Natural killer cell (primary cell): ENCODE measurements at places on chromosomes 2 and 18. TPM values are rescaled to one million over a fixed set of nuclear protein-coding genes. Genes with fewer than 3 reads are reported as not detected.

- H3K36me3 ChIP-seq, result no peaks in the 10 kb centered on the region
- no peak overlapping the region for H3K4me3 ChIP-seq
- H3K27me3 ChIP-seq, result no peaks in the 10 kb centered on the region
- no peak for DNase-seq
- H3K4me1 ChIP-seq, result peaks cover 15% of the 10 kb centered on the region
- H3K27ac ChIP-seq, result no peak overlapping the region
Observed at GRCh38 chr2:84817239-84817655, 63.6 kb downstream of the TRABD2A start.

DNA sequence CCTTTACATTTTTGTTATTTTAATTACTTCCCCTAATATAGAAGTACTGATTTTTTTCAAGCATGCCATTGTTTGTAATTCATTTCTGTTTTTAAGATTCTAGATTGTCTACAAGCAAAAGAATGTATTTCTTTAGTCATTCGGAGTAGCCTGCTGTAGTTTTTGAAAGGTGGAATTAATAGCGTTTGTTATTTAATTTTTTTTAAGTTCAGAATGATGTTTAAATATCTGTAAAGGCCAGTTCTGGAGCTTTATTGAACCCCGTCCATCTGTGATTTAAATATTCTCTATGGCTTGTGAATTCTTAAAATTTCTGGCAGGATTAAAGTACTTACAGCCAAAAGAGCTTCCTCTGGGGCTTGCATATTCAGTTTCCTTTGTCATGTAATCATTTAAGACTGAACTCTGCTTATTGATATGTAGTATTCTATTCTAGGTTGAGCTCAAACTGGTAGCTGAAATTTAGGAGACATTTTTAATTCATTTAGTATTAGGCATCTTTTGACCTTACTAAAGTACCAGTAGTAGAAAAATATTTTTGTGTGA is 5.2 kb downstream of the TGIF1 start:
- H3K4me3 ChIP-seq, result no peak overlapping the region
- peaks cover 18% of the 10 kb centered on the region for H3K36me3 ChIP-seq
- H3K4me1 ChIP-seq, result peaks cover 39% of the 10 kb centered on the region
- H3K27me3 ChIP-seq, result no peaks in the 10 kb centered on the region
- H3K27ac ChIP-seq, result no peak overlapping the region
- DNase-seq, result no peak

GRCh38 chr2:173568054-173568453 is 213.4 kb downstream of the CDCA7 start:
- no peak overlapping the region for H3K4me3 ChIP-seq
- DNase-seq, result no peak
- no peaks in the 10 kb centered on the region for H3K4me1 ChIP-seq
- no peaks in the 10 kb centered on the region for H3K27me3 ChIP-seq
- H3K36me3 ChIP-seq, result no peaks in the 10 kb centered on the region

DNA sequence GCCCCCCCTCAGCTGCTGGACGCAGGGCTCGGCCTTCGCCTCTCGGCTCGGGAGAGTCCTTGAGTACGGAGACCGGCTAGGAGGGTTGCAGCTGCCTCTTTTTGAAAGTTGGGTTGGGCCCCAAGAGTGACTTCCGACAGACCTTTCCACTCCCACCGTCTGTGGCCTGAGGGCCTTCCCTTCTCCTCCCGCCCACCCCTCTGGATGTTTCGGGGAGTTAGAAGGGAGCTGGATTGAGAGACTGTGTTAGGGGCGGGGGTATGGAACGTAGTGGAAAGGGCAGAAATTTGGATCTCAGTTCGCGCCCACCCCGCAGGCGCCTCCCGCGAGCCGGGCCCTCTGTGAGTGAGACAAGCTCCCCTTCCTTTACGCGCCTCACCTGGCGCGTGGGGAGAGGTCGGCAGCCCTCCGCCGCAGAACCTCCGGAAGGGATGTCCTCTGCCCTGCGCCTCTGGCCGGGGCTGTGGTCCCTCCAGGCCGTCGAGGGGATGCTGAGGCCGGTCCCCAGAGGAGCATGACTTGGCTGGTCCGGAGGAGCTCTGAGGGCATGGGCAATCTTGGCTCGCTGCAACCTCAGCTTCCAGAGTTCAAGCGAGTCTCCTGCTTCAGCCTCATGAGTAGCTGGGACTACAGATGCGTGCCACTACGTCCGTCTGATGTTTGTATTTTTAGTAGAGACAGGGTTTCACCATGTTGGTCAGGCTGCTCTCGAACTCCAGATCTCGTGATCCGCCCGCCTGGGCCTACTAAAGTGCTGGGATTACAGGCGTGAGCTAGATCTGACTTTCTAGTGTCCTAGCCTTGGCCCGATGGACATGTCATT is 15.9 kb downstream of the C2orf74 start:
- peaks cover 46% of the 10 kb centered on the region for H3K4me1 ChIP-seq
- H3K4me3 ChIP-seq, result peak overlapping the region; percentile 97
- DNase-seq, result peak; percentile 65
- H3K27ac ChIP-seq, result peak overlapping the region; percentile 94
- no peaks in the 10 kb centered on the region for H3K27me3 ChIP-seq
- peaks cover 27% of the 10 kb centered on the region for H3K36me3 ChIP-seq

DNA sequence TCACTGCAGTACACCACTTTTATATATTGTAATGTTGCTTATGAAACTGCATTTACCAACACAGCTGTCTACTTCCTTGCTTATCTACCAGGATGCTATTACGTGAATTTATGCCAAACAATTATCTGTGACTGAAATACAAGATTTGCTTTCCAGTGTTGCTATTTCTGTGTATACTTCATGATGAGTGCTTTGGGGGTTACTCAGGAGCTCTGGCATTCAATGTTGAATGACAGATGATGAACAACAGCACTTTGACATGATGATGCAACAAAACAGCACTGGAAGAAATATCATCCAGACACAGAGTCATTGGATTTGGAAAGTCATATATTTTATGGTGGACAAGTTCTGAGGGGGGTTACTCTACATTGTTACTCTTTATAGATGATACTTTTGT is 125.8 kb downstream of the NETO1 start:
- no peak overlapping the region for H3K4me3 ChIP-seq
- H3K27me3 ChIP-seq, result no peaks in the 10 kb centered on the region
- no peaks in the 10 kb centered on the region for H3K36me3 ChIP-seq
- DNase-seq, result no peak
- H3K4me1 ChIP-seq, result no peaks in the 10 kb centered on the region

DNA sequence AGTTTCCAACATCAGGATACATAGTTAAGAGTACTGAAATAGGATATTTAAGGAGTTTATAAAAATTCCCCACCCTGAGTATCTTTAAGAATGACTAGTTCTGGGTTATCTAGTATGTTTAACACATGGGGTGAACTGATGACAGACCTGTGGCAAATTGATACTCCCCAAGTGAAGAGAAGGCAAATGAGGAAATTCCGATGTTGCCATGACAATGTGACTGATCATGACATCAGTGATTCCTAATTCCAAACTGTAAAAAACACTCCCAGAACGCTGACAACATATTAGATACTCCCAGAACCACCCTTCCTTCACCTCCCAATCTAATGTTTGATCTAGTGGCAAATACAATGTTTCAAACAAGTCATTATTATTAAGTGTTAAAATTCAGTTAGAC is 77.6 kb downstream of the RBMS1 start:
- DNase-seq, result no peak
- peaks cover 11% of the 10 kb centered on the region for H3K4me1 ChIP-seq
- no peaks in the 10 kb centered on the region for H3K36me3 ChIP-seq
- H3K27me3 ChIP-seq, result no peaks in the 10 kb centered on the region
- no peak overlapping the region for H3K27ac ChIP-seq

DNA sequence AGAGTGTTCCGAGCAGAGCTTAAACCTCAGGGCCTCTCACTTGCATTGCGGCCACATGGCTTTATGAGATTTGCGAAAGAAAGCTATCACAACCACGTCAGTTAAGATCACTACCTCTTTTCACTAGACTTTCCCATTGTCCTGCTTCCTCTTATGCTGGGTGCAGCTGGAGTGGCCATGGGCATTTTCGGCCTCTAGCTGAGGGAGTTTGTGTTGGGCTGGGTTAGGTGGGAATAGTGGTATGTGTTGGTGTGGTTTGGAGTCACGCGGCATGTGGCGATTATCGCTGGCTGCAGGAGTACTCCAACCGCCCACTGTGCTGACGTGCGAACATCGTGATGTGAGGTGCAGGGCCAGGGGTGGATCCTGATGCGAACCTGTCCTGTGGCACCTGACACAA is 27.1 kb downstream of the RALB start:
- DNase-seq, result no peak
- peaks cover 5% of the 10 kb centered on the region for H3K36me3 ChIP-seq
- no peak overlapping the region for H3K4me3 ChIP-seq
- H3K27me3 ChIP-seq, result no peaks in the 10 kb centered on the region
- H3K4me1 ChIP-seq, result no peaks in the 10 kb centered on the region

GRCh38 chr2:137220438-137220993 is 455.2 kb downstream of the THSD7B start:
- H3K27me3 ChIP-seq, result no peaks in the 10 kb centered on the region
- no peaks in the 10 kb centered on the region for H3K4me1 ChIP-seq
- DNase-seq, result no peak
- no peak overlapping the region for H3K4me3 ChIP-seq
- no peak overlapping the region for H3K27ac ChIP-seq

GRCh38 chr18:62632788-62633455 is 82.4 kb upstream of the PHLPP1 start:
- H3K36me3 ChIP-seq, result no peaks in the 10 kb centered on the region
- H3K4me1 ChIP-seq, result no peaks in the 10 kb centered on the region
- no peak for DNase-seq
- H3K27ac ChIP-seq, result no peak overlapping the region

GRCh38 chr18:59988098-59988706 is 88.4 kb downstream of the PMAIP1 start:
- H3K4me1 ChIP-seq, result no peaks in the 10 kb centered on the region
- H3K4me3 ChIP-seq, result no peak overlapping the region
- no peak overlapping the region for H3K27ac ChIP-seq
- no peaks in the 10 kb centered on the region for H3K36me3 ChIP-seq

DNA sequence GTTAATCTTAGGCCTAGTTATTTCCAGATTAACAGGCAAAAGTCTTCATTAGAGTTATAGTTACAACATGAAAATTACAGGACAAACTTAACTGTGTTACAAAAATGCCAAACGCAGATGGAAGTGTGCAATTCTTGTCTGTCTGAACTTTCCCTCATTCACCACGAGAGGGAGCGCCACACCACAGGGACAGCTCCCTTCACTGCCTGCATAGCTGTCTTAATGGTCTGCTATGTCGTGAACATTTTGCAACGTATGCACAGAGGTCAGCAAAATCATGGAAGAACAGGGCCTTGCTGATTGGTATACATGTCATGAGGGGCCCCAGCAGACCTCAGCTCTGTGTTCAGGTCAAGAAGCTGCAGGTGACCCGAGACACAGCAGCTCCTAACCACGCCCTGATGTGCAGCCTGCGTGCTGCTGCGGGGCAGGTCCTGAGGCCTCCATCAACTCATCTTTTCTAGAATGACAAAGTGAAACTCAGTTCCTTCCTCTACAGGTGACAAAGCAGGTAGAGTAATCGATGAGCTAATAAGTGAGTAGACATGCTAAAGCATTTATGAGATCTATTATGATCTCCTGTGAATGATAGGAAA is 78.8 kb upstream of the ATP8B1 start:
- DNase-seq, result peak; percentile 72
- H3K36me3 ChIP-seq, result no peaks in the 10 kb centered on the region
- no peaks in the 10 kb centered on the region for H3K4me1 ChIP-seq
- H3K4me3 ChIP-seq, result no peak overlapping the region

DNA sequence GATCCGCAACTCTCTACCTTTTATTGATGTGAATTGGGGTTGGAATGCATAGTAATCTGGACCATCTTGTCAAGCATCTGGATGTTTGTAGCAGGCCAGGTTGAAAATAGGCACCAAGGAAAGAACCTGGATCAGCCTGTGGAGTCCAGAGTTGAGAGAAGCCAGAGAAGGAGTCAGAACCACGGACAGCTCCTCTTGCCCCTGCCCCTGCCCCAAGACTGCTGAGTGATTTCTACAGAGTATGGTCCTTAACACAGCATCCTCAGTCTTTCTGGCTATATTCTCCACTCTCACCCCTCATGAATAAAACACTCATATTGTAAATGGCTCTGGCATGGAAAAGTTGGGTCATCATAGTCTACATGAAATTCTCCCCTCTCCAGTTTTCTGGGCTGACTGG is 154.6 kb downstream of the LOXHD1 start:
- H3K4me3 ChIP-seq, result no peak overlapping the region
- no peak overlapping the region for H3K27ac ChIP-seq
- peaks cover 5% of the 10 kb centered on the region for H3K27me3 ChIP-seq
- H3K4me1 ChIP-seq, result no peaks in the 10 kb centered on the region
- no peak for DNase-seq

GRCh38 chr2:54968561-54969218 is 81.6 kb downstream of the RTN4 start:
- no peaks in the 10 kb centered on the region for H3K27me3 ChIP-seq
- peaks cover 10% of the 10 kb centered on the region for H3K36me3 ChIP-seq
- no peak for DNase-seq
- H3K4me3 ChIP-seq, result no peak overlapping the region
- H3K27ac ChIP-seq, result no peak overlapping the region
- peaks cover 22% of the 10 kb centered on the region for H3K4me1 ChIP-seq

The DRC1 gene
- not detected for total RNA-seq

The SOS1 gene
- total RNA-seq, result 52.7 TPM

The CEP68 gene
- 8.3 TPM for total RNA-seq

The GPN1 gene
- total RNA-seq, result 31.5 TPM

The THSD7B gene
- total RNA-seq, result not detected

The SAG gene
- total RNA-seq, result 0.11 TPM

The DNER gene
- total RNA-seq, result not detected

The MAPK4 gene
- not detected for total RNA-seq
